ENCODE measurements at places on chromosomes 6 and 20.
A peak's percentile ranks its signal among the peaks of the same experiment; 100 is the strongest.

DNA sequence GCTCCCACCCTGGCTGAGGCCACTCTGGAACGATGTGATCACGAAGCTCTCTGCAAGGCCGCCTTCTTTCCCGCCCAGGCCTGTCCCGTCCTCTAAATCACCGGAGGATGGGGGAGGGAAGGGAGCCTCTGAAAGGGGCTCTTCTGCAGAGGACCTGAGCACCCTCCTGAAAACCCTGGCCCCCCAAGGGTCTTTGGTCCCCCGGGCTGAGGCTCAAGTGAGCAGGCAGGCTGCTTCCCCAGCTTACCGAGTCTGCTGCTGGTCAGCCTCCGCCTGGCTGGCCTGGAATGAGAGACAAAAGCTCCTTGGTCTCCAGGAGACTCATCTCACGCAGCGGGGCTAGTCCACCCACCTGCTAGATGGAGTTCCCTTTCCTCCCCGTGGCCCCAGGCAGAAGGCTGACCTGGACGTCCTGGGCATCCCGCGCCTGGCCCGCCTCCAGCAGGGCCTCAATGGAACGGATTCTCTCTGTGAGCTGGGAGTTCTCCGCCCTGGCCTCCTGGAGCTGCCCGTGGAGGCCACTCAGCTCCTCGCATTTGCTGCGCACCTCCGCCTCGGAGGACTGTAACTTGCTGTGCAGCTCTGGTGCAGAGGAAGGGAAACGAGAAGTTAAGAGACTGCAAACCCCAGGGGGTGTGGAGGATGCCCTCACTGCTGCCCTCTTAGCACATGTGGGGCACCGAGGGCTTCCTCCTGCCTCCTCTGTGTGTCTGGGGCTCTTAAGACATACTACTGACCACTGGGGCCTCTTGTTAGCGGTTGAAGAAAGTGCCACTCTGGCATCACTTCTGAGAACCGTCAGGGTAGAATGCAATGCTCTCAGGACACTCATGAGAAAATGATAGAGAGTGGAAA lies 54.7 kb downstream of the RRBP1 start:
- DNase-seq = no peak

- no peak for DNase-seq
Observed at GRCh38 chr6:147699637-147700036, 191.1 kb downstream of the SAMD5 start.

DNA sequence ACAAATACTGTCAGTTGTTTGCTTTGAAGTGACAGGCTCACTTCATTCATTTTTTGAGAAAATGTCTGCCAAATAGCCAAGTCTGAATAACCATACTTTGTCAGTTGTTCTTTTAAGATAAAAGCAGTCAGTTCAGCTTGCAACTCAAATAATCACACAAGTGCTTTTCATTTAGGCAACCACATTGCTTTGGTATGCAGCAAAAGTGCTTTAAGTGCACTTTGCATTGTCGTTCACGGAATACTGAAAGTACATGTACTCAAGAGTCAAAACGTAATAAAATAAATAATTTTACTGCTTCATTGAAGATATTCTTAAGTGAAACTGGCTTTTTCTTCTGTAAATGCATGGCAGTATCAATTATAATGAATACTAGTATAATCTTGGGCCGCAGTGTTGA lies 107.2 kb downstream of the MMS22L start:
- DNase-seq = no peak

- DNase-seq = no peak
Observed at GRCh38 chr20:13772529-13772928, 12.2 kb downstream of the ESF1 start.

DNA sequence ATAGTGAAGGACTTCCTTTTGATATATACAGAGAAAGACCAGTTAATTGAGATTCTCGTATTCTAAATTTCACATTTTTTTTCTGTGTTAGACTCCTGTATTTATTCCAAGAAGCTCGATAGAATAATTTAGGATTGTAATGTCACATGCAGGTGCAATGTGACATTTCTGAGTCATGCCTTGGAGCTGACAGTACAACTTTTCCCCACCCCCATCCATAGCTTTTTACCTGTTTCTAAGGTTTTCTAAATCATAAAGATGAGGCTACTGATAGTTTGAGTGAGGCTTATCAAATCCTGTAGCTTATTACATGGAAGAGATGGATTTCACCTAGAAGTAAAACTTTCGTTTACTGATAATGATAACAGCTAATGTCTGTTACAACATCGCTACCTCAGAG lies 37.6 kb downstream of the FLRT3 start:
- no peak for DNase-seq

- DNase-seq = no peak
Observed at GRCh38 chr6:100712997-100713396, 168.1 kb downstream of the ASCC3 start.

GRCh38 chr20:58882704-58883089 lies 30.2 kb downstream of the GNAS start:
- no peak for DNase-seq

- DNase-seq = peak; percentile 40
Observed at GRCh38 chr6:25137916-25138232, 141.3 kb upstream of the CARMIL1 start.

DNA sequence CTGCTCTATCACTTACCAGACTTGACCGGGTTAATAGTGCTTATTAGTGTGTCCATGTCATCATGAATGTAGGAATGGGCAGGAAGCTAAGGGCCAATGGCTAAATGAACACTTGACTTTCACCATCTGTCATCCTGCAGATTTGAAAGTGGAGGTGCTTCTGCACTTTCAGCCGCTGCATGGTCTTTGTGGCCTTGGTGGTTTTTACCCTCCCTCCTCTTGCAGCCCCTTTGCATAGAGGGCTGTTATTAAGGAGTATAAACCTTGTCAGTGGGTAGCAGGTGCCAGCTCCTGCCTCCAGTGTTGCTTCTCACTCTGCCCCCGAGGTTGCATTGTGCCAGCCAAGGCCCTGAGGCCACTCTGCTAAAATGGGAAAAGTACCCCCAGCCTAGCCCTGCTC lies 122.2 kb upstream of the TNFAIP3 start:
- no peak for DNase-seq

DNA sequence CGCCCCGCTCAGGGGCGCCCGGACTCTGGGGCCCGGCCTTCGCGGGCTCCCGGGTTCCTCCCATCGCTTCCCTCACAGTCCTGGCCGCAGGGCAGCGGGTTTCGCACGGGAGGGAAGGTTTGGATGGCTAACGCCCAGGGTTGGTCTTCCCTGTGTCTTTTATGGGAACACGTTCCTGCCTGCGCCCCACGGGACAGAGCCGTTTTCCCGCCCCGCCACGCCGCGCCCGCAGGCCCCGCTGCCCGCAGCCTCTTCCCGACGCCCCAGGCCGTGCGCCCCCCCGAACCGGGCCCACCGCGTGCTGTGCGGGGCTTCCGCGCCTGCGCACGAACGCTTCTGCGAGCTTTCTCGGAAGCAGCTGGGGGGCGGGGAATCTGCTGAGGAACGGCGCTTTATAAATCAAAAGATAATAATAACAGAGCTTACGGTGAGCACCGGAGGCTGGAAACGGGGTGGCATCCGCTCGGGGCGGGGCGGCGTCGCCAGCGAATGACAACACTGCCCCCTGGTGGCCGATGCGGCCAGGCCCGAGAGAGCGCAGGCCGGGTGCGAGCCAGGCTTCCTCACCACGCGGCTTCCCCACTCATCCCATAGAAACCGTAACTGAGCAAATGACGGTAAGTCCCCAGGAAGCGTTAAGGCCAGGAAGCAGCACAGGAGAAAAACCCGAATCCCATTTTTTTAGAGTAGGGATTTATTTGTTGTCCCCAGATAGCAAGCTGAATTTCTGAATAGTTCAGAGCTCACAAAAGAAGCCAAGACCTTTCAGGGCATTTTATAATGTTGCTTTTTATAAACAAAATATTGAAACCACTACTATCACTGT lies 116.4 kb downstream of the MYLK4 start:
- peak; percentile 88 for DNase-seq

DNA sequence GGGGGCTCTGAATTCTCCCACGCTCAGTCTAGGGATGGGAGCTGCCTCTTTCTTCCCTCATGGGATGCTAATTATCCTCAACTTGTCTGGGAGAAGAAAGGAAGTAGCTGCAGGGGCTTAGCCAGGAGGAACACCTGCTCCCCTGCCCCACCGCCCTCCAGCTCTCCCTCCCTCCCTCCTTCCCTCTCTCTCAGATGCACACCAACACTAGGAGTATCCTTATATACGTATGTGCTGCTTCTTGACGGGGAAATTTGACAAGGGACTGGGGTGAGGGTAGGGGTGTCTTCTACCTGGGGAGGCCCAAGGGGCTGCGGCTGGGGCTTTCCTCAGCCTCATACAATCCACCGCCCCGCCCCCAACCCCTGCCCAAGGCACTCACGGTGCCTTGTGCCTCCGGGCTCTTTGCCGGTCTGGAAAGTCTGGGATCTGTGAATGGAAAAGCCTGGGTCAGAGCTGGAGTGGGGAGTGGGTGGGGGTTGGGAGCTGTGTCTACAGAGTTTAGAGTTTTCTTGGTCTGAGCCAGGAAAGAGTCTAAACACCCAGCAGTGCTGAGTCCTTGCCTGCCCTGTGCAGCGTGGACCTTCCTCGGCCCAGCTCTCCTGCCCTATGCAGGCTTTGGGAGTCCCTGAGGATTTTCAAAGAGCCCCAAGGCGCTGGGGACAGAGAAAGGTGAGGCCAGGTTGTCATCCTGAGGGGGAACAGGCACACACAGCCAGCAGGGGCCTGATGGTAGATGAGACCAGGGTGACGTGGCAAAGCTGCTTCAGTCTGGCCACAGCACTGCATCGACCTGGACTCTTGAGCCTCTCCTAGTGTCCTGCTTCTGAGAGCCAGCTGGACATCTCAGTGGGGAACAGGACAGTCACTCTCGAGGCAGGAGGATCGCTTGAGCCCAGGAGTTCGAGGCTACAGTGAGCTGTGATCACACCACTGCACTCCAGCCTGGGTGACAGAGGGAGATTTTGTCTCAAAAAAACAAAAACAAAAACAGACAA lies 29.3 kb upstream of the EMILIN3 start:
- no peak for DNase-seq

DNA sequence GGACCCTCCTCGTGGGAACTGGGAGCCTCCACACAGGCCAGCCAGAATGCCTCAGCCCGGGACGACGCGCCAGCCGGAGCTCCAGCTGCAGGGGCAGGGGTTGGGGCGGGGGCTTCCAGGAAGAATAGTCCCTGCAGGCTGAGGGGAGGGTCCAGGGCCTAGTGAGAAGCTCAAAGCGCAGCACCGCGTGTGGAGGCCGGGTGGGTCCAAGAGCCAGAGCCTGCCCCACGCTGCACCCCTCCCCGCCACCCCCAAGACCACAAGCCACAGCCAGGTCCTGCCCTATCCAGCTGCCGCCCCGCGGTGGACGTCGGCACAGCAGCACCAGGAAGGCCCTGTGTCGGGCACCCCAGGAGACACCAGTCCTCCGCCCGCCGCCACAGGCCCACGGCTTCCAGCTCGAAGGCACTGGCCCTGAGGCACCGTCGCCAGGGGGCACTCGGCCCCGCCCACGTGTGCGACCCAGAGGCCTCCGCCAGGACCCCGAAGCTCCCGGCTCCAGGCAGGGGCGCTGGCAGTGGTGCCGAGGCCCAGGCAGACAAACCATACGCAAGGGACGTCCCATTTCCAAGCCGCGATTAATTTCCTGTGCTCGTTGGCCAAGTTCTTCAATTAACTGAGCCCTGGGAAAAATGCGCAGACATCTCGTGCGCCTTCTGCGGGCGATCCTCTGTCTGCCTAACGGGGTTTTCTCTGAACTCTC lies 19.5 kb downstream of the KCNQ2 start:
- no peak for DNase-seq

DNA sequence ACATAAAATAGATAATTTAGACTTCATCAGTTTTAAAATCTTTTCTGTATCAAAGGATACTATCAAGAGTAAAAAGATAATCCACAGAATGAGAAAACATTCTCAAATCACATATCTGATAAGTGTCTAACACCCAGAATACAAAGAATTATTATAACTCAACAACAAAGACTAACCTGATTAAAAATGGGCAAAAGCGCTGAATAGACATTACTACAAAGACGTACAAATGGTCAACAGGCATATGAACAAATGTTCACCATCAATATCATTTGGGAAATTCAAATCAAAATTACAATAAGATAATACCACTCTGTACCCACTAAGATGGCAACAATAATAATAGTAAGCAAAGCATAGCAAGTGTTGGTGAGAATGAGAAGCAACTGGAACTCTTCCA lies 503.8 kb downstream of the CDH26 start:
- DNase-seq = no peak

DNA sequence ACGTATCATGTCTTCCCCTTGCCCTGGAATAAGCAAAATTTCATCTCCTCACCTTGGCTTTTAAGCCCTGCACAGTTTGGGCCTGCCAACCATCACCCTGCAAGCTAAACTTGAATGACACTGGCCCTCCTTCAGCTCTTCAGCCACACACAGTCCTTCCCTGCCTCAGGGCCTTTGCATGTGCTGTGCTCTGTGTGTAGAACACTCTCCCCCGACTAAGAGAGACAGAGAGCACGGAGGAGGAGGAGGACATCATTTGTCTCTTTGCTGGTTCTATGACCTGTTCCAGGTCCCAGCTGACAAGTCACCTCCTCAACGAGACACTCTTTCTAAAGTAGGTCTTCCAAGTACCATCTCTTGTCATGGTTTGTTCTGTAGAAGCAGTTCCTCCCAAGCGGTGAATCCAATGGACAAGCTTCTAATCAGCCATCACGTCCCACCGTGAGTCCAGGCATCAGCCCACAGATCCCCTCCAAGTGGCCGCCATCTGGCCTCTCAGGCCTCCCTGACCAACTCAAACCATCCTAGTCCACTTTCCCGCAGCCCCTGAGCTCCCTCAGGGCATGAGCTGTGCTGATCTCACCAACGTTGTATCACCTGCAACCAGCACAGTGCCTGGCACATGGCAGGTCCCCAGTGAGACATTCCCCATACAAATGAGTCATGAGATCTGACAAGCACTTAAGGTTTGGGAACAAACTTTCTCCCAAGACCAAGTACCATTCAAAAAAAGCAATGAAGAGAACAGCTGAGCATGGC lies 30.5 kb downstream of the NFATC2 start:
- DNase-seq = peak; percentile 38

- no peak for DNase-seq
Observed at GRCh38 chr20:57648878-57649616, 28.8 kb upstream of the ZBP1 start.

DNA sequence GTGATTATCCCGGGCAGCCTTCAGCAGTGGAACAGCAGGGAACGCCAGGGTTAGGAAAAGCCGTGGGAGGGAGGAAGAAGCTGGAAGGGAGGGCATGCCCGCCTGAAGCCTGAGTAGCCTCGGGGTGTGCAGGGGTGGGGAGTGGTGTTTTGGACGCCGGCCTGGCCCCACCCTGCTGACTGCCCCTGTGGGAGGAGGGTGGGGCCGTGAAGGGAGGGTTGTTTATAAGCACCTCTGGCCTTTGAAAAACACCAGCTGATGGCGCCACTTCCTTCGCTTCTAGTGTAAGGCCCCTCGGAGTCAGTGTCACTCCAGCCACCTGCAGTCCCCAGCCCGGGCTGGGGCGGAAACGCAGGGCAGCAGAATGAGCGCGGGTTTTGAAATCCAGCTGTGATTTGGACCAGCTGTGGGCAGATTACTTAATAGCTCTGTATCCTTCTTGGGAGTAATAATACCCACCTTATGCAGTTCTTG lies 52.8 kb upstream of the BMP6 start:
- DNase-seq = no peak

DNA sequence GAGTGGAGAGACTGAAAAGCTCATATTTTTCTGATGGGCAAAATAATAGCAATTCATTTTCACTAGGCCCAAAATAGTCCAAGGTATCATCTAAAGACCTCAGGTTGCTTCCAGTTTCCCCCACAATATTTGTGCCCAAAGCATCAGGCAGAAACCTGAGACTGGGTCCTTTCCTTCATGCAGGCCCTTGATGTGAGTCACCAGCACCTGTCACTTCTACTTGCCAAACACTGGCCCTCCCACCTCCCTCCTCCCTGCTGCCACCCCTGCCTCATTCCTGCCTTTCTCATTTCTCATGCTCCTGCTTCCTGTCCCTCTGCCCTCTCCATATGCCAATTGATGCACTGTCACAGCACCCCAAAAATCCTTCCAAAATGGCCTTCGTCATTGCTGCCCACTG lies 230.4 kb upstream of the CST7 start:
- DNase-seq = no peak

Measured in stimulated activated CD4-positive, alpha-beta T cell treated with anti-CD3 and anti-CD28 coated beads, Interleukin-4, amount 100 ng/mL, for 1 hour (primary cell).